Left lobe of liver (tissue), 2 donors: ENCODE measurements at places on chromosomes 2 and 18.

GRCh38 chr2:406231-406630 lies 118.3 kb upstream of the ALKAL2 start:
- DNase-seq, result no peak

- DNase-seq, result no peak
These were observed 49.8 kb upstream of the ASB1 start for GRCh38 chr2:238376884-238377391.

- DNase-seq, result no peak
These were observed 111.8 kb upstream of the DCC start for GRCh38 chr18:52228166-52228565.

GRCh38 chr2:72137498-72138010 lies 10.1 kb downstream of the CYP26B1 start:
- DNase-seq, result peak; percentile 65

DNA sequence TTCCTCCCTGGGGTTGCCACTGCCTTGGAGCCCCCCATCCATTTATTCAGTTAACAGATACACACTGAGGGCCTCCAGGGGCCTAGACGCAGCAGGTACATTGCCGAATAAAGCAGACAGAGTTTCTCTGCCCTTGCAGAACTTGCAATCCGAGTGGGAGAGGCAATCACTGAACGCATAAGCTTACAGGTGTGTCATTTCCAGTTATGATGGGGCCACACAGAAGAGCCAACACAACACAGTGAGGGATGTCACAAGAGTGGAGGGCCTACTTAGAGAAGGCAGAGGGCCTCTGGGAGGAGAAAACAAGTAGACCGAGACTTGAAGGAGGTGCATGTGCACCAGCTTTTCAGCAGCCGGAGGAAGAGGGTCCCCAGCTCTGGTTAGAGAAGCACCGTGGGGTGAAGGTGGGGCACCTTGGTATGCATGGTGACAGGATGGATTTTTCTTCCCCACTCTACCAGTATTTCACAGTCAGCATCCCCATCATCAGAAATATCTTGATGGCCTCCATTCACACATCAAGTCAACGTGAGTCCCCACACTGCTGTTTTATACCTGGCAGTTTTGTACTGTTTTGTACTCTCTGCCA lies 150.9 kb downstream of the SMAD7 start:
- no peak for DNase-seq

DNA sequence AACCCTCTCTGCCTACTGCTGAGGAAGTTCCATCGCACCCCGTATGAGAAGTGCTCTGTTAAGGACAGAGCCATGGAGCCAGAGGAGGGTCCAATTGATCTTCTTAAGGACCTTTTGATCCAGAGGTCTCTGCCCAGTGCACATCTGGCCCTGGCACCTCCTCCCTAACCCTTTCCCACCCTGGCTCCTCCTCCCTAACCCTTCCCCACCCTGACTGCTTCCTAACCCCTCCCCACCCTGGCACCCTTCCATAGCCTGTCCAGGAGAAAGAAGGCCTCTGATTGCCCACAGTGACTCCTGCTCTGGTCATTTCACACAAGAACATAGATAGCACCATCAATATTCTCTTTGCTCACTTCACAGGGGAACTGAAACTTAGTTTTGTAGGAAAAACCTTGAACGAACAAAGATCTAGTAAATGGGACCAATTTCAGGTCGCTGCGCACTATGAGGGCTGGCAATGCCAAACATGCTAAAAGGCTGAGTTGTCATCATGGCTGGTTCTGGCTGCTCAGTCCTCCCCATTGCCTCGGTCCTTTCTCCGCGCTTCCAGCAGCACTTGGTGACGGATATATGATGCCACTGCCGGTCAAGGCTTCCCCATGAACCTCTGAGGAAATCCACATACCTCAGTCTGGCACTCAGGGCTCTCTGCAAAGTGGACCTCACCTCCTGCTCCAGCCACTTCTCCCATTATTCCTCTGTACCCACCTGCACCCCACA lies 49.2 kb downstream of the PKDCC start:
- no peak for DNase-seq
